ENCODE measurements at places on chromosomes 5 and 9.

- no peak for DNase-seq
Observed at GRCh38 chr9:134218230-134218629, 53.9 kb upstream of the RNU6ATAC start.

DNA sequence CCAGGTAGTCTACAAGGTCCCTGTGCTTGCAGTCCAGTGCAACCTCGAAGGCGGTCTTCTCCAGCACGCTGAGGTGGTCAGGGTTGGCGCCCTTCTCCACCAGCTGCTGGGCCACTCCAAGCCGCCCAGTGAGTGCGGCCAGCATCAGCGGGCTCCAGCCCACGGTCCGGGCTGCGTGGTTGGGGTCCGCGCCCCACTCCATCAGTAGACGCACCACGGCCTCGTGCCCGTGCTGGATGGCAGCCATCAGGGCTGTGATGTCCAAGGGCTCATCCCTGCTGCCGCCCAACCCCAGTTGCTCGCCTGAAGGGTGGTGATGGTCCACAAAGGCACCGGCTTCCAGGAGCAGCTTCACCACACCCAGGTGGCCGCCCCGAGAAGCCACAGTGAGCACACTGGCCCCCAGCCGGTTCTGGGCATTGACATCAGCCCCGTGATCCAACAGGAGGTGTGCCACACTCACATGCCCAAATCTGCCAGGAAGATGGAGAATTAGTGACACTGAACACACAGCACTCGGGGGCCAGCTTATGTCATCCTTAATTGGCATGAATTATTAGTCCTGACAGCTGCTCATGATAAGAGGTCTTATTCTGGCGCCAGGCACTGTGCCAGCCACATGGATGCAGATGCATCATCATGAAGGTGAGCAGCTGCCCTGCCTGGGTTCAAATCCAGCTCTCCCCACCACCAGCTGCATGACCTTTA lies 6.1 kb downstream of the ANKS6 start:
- no peak for DNase-seq

DNA sequence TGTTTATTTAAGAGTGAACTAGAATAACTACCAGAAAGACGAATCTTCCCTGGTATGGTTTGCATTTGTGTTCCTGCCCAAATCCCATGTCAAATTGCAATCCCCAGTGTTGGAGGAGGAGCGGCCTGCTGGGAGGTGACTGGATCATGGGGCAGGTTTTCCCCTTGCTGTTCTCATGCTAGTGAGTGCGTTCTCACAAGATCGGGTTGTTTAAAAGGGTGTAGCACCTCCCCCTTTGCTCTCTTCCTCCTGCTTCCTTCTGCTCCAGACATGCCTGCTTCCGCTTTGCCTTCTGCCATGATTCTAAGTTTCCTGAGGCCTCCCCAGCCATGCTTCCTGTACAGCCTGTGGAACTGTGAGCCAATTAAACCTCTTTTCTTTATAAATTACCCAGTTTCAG lies 210.3 kb upstream of the TBC1D2 start:
- no peak for DNase-seq

DNA sequence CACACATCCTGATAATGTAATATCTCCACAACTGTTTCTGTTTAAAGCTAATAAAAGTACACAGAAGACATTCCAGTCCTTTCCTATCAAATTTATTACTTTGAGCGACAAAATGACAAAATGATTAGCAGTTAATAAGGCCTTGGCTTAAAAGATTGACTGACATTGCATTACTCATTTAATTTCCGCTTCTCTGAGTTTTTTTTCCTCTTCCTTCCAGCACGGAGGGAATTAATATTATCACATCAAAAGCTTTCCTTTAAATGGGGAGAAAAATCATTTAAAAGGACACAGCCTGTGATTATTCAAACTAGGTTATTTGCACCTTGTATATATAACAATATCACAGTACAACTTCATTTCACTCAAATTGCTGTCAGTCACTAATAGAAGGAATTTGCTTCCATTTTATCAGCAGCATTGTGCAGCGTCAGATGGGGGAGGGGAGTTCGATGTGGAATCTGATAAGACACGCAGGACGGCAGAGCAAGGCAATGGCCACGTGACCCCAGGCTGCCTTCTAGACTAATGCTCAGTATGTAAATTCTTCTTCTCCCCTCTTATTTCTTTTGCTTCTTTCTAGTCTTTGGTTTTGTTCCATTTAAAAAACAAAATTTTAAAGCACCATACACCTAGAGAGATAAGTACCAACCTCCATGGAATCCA lies 400.5 kb downstream of the IRX1 start:
- no peak for DNase-seq
